ENCODE measurements at places on chromosomes 4 and X. TPM values are rescaled to one million over a fixed set of nuclear protein-coding genes. Genes with fewer than 3 reads are reported as not detected.

- no peak for DNase-seq
Measured at GRCh38 chrX:135477576-135477975, 42.9 kb upstream of the INTS6L start.

- DNase-seq = no peak
Measured at GRCh38 chr4:107757864-107758476, 37.9 kb upstream of the PAPSS1 start.

- DNase-seq = no peak
Measured at GRCh38 chr4:28921886-28922285, 1798.3 kb upstream of the PCDH7 start.

- no peak for DNase-seq
Measured at GRCh38 chr4:38634047-38634759, 29.8 kb upstream of the KLF3 start.

GRCh38 chr4:90824266-90825150 lies 697.3 kb downstream of the CCSER1 start:
- DNase-seq = no peak

- DNase-seq = no peak
Measured at GRCh38 chr4:147901388-147901787, 169.5 kb downstream of the ARHGAP10 start.

GRCh38 chr4:6986072-6986780 lies 56.9 kb upstream of the TADA2B start:
- DNase-seq = no peak

DNA sequence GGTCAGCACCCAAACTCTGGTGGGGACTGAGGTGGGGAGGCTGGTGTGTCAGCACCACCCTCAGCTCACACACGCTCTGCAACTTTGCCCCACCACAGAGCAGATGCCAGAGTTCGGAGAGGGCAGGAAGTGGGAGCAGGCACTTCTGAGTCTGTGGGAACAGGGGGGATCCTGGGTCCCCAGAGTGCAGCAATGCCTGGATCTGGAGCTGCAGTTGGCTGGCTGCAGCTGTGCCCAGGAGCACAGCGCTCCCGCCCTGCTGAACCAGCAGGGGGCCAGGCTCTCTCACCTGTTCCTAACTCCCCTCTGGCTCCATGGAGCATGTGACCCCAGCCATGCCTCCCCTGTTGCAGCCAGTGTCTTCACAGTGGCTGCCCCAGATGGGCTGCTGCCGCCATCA lies 252.4 kb downstream of the SPOCK3 start:
- DNase-seq = no peak

Gene FAM114A1
- total RNA-seq = not detected

Gene SSX1
- not detected for total RNA-seq
